ENCODE measurements at places on chromosomes 1 and 21.

DNA sequence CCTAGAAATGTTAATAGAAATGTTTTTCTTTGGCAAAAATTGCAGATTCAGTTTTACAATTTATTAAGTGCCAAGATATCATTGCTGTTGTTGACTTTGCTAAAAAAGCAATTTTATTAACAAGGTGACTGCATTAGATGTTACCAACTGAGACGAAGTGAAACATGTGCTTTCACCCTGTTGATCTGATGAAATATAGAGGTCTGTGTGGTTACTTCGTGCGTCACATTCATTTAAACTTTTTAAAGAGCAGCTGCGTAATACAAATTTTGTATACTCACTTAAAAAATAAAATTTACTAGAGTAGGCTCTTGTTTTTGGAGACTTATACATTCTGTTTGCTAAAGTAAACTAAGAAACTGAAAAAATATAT is 465.7 kb downstream of the USP25 start:
- DNase-seq, result peak; percentile 29

DNA sequence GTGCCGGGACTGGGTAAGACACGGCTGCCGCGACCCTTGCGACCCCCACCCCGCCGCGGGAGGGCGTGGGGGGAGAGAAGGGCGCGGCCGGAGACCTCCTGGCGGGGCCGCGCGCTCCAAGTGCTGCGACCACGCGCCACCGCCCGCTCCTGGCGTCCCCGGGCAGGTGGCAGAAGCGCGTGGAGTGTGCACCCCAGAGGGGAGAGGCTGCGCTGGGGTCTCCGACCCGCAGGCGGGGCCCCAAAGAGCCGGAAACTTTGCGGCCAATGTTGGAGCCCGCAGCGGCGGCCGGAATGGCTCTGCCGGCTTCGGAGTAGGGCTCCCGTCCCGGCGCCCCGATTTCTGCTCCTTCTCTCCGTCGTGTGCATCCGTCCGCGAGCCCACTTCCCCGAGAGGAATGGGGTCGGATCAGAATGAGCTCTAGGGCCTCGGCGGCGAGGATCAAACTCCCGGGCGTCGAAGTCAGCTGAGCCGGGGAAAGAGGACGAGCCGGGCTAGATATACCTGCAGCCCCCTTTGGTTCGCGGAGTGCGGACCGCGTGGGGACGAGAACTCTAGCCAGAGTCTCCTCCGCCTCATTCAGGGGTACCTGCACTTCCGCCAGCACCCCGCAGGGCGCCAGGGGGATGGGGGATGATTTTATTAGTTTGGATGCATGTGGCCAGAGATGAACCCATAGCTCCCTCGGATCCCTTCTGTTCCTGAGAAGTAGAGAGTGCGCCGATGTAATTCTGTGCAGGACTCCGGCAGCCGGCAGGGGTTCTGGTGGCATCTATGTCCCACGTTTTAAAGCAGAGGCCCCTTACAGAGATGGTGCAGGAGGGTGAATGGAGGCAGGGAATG is 751 bp downstream of the STUM start:
- DNase-seq, result no peak

DNA sequence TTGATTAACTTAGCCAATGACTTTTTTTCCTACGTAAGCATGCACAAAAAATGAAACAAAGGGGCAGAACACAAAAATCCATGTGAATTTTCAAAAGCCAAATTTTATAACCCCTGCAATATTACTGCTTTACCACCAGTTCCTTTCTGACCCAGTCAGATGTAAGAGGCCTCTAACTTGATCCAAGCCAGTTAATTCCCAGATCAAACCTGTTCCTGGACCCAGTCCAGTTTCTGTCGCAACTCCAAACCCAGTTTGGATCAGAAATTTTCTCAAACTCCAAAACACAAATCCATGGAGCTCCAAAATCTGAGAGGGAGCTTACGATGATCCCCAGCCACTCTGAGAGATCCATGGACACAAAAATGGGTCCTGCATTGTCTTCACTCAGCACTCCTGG is 7.8 kb upstream of the ZYG11A start:
- no peak for DNase-seq

DNA sequence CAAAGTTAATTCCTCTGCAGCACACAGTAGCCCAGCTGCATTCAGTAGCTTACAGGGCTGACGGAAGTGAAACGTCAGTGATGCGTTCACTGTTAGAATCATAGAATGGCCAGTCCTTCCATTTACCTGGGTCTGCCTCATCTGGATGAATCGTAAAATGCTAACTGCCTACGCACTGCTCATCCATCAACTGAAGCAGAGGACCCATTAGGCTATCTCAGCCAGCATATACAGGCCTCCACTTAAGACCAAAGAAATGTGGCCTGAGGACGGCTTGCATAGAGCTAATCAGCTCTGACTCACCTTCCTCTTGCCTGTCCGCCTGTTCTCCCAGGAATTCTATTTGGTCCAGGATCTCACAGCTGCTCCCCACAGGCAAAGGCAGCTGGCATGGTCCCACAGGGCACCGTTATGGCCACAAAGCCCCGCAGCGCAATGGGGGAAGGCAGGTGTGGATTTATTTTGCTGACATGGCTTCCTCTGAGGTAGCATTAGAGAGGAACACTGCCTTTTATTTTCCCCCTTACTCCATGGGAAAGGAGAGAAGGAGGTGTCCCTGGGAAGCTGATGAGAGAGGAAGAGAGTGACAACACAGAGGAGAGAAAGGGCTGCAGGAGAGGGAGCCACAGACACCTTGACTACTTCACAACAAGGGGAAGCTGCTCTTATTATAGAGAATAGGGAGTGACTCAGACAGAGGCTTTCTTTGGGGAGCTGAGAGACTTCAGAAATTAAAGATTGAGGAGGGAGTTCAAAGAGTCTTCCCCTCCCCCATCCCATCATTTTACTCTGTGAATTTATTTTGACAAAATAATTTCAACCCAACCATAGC is 177.6 kb downstream of the HHIPL2 start:
- no peak for DNase-seq

GRCh38 chr1:152970495-152970894 is at the start of gene SPRR4:
SPRR4 (plus strand) TSS chr1:152970648; CDS start chr1:152971891, 1,243 bp downstream.
- no peak for DNase-seq

All from right renal cortex interstitium (tissue), 3 donors.